Keratinocyte (primary cell): ENCODE measurements at places on chromosomes 13 and 19.

DNA sequence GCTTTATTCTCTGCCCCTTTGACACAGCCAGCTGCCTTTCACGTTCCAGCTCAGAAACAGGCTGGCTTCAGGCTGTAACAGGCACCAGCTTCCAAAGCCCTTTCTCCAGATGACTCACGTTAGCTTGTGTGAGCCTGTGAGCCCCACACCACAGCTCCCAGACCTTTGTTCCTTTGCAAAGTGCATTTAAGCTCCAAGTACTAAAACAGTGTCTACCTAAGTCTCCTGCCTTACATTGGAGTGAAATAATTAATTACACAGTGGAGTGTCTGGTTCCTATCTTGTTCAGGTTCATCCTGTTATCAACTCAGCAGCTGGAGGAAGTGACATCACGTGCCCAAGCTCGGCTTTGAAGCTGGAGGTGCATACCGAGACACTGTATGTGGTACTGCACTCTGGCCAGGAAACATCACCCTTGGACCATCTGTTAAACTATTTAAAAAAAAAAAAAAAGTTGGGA is 475.8 kb downstream of the FOXO1 start:
- DNase-seq, result peak; percentile 53
- H3K4me3 ChIP-seq, result no peak overlapping the region
- peaks cover 24% of the 10 kb centered on the region for H3K4me1 ChIP-seq

DNA sequence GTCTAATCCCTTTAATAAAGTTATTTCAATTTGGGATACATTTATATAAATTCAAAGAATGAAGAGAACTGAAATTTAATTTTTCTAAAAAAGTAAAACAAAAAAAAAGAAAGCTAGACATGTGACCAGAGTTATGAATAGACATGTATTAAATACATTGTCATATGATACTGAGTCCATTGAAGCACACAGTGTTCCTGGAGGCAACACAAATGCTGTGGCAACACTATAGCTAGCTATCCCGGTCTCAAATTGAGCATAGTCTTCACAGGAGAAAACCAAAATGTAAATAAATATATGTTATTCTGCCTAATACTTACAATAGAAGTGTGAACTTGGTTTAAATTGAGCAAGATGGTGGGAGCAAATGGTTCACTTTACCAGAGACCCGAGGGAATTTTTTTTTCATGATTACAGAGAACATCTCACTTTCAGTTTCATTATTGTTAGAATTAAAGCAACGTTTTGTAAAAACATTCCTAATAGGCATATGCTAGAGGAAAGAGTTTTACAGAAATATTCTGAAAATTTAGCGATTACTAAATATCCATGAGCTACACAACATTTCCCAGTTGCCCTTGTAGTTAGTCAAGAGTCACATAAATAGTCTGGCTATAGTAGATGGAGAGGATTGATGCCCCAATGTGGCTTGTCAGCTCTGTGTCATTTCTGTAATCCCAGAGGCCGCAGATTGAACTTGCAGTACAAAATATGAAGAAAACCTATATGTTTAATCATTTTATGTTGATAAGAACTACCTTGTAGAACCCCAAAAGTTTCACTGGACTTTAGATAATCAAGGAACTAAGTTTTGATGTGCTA is 775.7 kb upstream of the SPRY2 start:
- H3K27ac ChIP-seq, result no peak overlapping the region
- H3K36me3 ChIP-seq, result no peaks in the 10 kb centered on the region
- H3K4me1 ChIP-seq, result no peaks in the 10 kb centered on the region
- H3K27me3 ChIP-seq, result no peaks in the 10 kb centered on the region

- H3K4me3 ChIP-seq, result peak overlapping the region; percentile 36
- peaks cover 3% of the 10 kb centered on the region for H3K4me1 ChIP-seq
- DNase-seq, result no peak
- no peaks in the 10 kb centered on the region for H3K27me3 ChIP-seq
- H3K27ac ChIP-seq, result no peak overlapping the region
These were observed 13.5 kb upstream of the TLE5 start for GRCh38 chr19:3075605-3076431.

DNA sequence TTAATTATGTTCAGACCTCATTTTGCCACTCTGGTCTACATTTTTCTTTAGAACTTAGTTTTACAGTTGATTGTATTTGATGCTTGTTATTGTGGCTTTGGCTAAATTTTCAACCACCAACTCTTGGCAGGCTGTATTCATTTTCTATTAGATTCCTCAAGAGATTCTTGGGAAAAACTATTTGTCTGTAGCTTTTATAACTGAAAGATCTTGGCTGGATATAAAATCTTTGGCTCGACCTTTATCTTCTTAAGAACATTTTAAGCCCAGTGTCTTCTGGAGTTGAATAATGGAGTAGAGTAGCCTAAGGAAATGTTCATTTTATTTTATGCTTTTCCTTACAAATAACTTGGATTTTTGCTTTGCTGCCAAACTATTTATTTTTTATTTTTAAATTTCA is 848.5 kb downstream of the PCDH17 start:
- no peak overlapping the region for H3K4me3 ChIP-seq
- H3K27me3 ChIP-seq, result no peaks in the 10 kb centered on the region
- H3K4me1 ChIP-seq, result no peaks in the 10 kb centered on the region
- H3K36me3 ChIP-seq, result no peaks in the 10 kb centered on the region

DNA sequence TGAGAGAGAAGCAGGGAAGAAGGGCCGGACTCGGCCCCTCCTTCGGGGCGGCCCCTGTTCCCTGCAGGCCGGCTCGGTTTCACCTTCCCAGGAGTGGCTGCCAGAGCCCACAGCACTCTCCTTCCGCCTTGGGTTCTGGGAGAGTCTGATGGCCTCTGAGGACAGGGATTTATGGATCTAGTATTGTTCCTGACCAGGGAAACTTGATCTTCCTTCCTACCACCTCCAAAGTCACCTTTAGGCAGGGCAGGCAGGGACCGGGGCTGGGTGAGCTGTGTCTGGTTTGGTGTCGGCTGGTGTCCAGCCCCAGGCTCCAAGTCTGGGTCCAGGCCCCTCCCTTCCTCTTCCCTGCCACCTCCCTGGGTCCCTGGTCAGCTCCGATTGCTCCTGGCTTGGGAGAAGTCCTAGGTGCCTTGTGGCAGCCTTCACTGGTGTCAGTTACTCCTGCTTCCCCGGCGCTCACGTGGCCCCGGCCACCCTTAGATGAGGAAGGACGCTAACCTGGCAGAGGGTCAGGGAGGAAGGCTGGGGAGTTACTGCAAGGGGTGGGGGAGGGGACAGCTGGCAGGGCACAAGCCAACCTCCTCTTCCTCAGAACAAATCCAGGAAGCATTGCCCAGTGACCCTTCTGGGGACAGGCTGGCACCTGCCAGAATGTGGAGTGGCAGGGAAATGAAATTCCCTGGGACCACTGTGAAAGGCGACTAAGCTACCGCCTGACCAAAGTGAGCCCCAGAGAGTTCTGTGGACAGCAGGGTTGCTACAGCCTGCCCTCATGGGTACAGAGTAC is 18.8 kb downstream of the RFX1 start:
- DNase-seq, result no peak
- peaks cover 12% of the 10 kb centered on the region for H3K36me3 ChIP-seq
- H3K27ac ChIP-seq, result no peak overlapping the region
- H3K27me3 ChIP-seq, result no peaks in the 10 kb centered on the region

GRCh38 chr19:4972509-4973230 is 3.8 kb downstream of the KDM4B start:
- peaks cover 62% of the 10 kb centered on the region for H3K4me1 ChIP-seq
- DNase-seq, result no peak
- no peaks in the 10 kb centered on the region for H3K27me3 ChIP-seq

DNA sequence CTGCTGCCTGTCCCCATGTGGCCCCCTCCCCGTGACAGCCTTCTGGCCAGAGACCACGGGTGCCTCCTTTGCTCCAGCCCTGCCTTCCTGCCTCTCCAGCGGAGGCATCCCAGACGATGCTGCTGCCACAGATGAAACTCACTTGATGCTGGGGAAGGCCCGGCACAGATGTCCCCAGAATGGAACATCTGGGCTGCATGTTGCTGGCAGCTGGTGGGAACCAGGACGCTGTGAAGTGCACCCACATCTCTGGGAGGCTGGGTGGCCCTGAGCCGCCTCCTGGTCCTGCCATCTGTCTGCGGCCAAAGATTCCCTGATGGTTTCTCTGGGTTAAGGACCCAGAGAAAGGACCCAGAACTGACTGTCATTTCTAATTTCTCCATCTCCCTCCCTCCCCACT is 51.9 kb upstream of the PTPRS start:
- DNase-seq, result no peak
- no peaks in the 10 kb centered on the region for H3K4me1 ChIP-seq
- no peaks in the 10 kb centered on the region for H3K36me3 ChIP-seq
- no peak overlapping the region for H3K4me3 ChIP-seq
- no peak overlapping the region for H3K27ac ChIP-seq

DNA sequence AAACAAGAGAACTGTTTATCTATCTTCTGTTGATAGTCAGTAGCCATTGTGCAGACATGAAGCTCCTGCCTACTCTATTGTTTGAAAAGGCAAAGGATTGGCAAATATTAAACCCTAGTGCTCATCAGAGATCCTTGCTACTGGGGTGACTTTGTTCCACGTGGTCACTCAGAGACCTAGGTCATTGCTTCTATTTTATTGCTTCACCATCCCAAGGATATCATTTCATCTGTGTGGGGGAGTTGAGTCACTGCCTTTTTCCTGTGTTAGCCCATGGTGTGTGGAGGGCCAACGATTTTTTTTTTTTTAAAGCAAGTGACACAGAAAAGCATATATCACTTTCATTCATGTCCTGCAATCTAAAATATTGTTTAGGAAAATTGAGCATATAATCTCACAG is 254.1 kb upstream of the RXFP2 start:
- H3K27ac ChIP-seq, result no peak overlapping the region
- H3K4me1 ChIP-seq, result no peaks in the 10 kb centered on the region
- H3K36me3 ChIP-seq, result no peaks in the 10 kb centered on the region
- no peaks in the 10 kb centered on the region for H3K27me3 ChIP-seq

- no peaks in the 10 kb centered on the region for H3K27me3 ChIP-seq
- no peak overlapping the region for H3K27ac ChIP-seq
- H3K36me3 ChIP-seq, result no peaks in the 10 kb centered on the region
- peaks cover 5% of the 10 kb centered on the region for H3K4me1 ChIP-seq
- no peak overlapping the region for H3K4me3 ChIP-seq
- DNase-seq, result no peak
These were observed 7.5 kb downstream of the PLA2G4C start for GRCh38 chr19:48102870-48103751.

- no peaks in the 10 kb centered on the region for H3K27me3 ChIP-seq
- H3K4me3 ChIP-seq, result no peak overlapping the region
- H3K4me1 ChIP-seq, result peaks cover 8% of the 10 kb centered on the region
- no peak overlapping the region for H3K27ac ChIP-seq
- H3K36me3 ChIP-seq, result peaks cover 15% of the 10 kb centered on the region
These were observed 2.5 kb downstream of the HDGFL2 start for GRCh38 chr19:4474514-4475022.

- H3K36me3 ChIP-seq, result no peaks in the 10 kb centered on the region
- H3K4me3 ChIP-seq, result no peak overlapping the region
- H3K4me1 ChIP-seq, result no peaks in the 10 kb centered on the region
- no peak for DNase-seq
- H3K27me3 ChIP-seq, result no peaks in the 10 kb centered on the region
These were observed 955.7 kb upstream of the SLC10A2 start for GRCh38 chr13:104021806-104022397.

GRCh38 chr19:2335848-2336247 is 7.4 kb downstream of the SPPL2B start:
- DNase-seq, result no peak
- no peaks in the 10 kb centered on the region for H3K27me3 ChIP-seq
- H3K36me3 ChIP-seq, result no peaks in the 10 kb centered on the region
- no peak overlapping the region for H3K27ac ChIP-seq

GRCh38 chr13:40116008-40116407 is 460.5 kb downstream of the COG6 start:
- H3K4me1 ChIP-seq, result peaks cover 14% of the 10 kb centered on the region
- no peaks in the 10 kb centered on the region for H3K27me3 ChIP-seq
- no peaks in the 10 kb centered on the region for H3K36me3 ChIP-seq

DNA sequence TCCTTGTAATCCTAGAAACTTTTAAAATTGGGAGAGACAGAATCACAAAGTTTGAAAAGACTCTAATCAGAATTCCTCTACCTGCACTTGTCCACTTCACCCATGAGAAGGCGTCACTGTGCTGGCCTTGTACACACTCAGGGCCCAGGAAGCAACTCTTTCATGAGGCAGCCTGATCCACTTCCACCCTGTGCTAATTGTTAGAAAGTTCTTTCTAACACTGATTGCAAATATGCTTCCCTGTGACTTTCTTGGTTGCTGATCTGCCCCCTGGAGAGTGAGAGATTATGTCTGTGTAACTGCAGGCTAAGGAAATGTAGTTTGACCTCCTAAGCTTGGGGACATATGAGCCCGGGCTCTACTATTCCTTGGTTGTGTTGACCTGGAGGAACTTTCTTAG is 494.6 kb downstream of the MYO16 start:
- H3K36me3 ChIP-seq, result no peaks in the 10 kb centered on the region
- DNase-seq, result no peak
- H3K27ac ChIP-seq, result no peak overlapping the region
- H3K4me3 ChIP-seq, result no peak overlapping the region
- no peaks in the 10 kb centered on the region for H3K27me3 ChIP-seq

GRCh38 chr13:23516702-23517101 is 53.5 kb upstream of the TNFRSF19 start:
- H3K36me3 ChIP-seq, result no peaks in the 10 kb centered on the region
- no peak overlapping the region for H3K4me3 ChIP-seq
- H3K4me1 ChIP-seq, result no peaks in the 10 kb centered on the region
- no peak overlapping the region for H3K27ac ChIP-seq
- DNase-seq, result no peak

- no peaks in the 10 kb centered on the region for H3K27me3 ChIP-seq
- H3K4me1 ChIP-seq, result no peaks in the 10 kb centered on the region
- H3K4me3 ChIP-seq, result no peak overlapping the region
- no peak for DNase-seq
- no peak overlapping the region for H3K27ac ChIP-seq
These were observed 304.7 kb downstream of the ENOX1 start for GRCh38 chr13:43482026-43482425.

- no peaks in the 10 kb centered on the region for H3K27me3 ChIP-seq
- no peak for DNase-seq
- H3K4me1 ChIP-seq, result no peaks in the 10 kb centered on the region
- no peaks in the 10 kb centered on the region for H3K36me3 ChIP-seq
These were observed 26.9 kb upstream of the RCBTB2 start for GRCh38 chr13:48559638-48560320.

DNA sequence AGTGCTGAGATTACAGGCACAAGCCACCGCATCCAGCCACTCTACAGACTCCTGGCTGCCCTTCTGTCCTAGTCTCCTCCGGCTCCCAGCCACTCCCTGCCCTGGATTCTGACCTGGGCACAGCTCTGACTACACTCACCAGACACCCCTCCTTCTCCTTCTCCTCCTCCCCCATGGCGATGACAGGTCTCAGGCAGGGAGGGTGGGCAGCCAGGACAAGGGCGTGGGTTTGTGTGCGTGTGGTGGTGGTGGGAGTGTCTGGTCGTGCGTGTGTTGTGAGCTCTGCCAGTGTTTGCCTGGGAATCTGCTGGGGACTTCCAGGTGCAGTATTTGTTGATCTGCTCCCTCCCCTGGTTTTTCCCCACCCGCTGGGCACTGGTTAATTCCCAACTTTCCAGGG is 3.0 kb upstream of the NCCRP1 start:
- H3K27me3 ChIP-seq, result peaks cover 29% of the 10 kb centered on the region
- peaks cover 23% of the 10 kb centered on the region for H3K4me1 ChIP-seq
- H3K36me3 ChIP-seq, result no peaks in the 10 kb centered on the region
- DNase-seq, result no peak
- no peak overlapping the region for H3K4me3 ChIP-seq
- no peak overlapping the region for H3K27ac ChIP-seq
